ENCODE measurements at places on chromosomes 11 and 22.

DNA sequence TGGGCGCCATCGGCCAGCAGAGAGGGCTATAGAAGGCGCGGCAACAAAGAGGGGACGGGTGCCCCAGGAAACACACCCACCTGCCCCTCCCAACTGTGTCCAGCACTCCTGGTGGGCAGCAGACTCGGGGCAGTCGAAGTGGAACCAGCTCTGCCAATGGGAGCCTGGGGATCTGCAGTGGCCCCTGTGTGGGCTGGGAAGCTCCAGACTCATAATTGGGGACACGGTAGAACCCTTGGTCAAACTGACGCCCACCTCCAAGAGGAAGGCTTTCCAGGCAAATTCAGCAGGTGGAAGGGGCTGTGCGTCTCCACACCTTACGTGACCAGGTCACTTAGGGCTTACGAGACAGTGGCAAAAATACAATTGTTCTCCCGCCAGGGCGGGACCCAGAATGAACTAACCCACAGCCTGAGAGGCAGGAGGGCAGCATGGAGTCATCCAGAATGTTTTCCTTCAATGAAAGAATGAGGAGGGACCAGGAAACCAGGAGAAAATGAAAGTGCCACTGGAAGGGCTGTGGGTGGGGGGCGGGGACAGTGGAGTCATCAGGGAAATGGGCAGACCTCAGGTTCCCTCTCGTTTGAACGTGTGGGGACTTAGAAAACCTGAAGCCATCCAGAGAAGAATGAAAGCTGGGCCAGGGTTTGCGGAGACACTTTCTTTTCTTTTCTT is 53.2 kb upstream of the SHANK2 start:
- DNase-seq = no peak

- DNase-seq = no peak
Observed at GRCh38 chr22:42190274-42190673, 59.7 kb upstream of the CYP2D6 start.

DNA sequence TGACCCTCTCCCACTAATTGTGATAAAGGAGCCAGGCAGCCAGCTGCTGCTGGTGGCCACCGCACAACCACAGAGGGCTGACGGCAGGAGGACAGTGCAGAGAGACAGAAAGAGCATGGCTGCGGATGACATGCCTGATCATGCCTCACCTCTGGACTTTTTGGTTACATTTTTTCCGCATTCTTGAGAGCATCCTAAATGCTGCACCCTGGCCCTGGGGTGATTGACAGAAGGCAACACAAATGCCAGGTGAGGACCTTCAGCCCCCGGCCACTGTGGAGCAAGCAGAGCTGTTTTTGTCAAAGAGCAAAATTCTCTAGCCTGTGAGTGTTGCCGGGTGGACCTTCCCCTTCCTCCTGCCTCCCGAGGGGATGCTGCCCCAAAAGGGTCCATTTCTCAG is 78.5 kb downstream of the RPS6KA4 start:
- DNase-seq = no peak

- no peak for DNase-seq
Observed at GRCh38 chr11:117180020-117180419, 1.5 kb downstream of the SIDT2 start.

- DNase-seq = no peak
Observed at GRCh38 chr11:94708642-94709041, 59.5 kb upstream of the AMOTL1 start.

DNA sequence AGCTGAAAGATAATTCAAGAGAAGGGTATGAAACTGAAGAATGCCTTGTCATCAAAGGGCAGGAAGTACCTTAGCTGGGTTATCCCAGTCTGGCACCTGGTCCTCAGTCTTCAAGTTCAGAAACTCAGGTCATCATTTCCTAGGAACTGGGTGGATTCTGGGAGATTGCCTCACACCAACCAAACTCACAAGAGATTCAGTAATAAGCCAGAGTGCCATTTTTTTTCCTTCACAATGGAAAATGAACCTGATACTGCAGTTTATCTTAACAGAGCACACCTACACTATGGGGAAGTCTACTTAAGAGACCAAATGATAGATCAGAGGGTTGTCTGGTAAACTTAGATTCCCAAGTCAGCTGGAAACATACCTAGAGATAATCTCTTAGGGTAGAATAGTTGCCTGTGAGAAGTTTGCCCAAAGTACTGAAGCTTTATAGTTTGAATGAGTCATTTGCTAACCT is 3.8 kb upstream of the BUD13 start:
- DNase-seq = no peak

DNA sequence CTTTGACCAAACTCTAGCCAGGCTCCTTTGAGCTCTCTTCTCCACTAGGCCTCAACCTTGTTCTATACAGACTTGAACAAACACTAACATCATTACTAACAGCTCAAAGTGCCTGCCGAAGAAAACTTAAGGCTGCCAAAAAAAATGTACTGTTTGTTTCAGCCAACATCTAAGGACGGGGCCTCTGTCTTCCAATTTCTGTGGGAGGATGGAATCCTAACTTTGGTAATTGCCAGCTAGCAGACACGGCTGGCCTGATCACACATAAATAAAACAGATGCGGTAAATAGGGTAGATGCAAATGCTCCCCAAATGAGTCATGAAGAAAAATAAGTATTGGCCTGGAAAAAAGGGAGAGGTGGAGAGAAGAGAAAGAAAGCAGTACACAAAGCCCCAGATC is 394.3 kb downstream of the TMEM135 start:
- no peak for DNase-seq

GRCh38 chr11:128632141-128632791 is 44.9 kb upstream of the ETS1 start:
- DNase-seq = no peak

DNA sequence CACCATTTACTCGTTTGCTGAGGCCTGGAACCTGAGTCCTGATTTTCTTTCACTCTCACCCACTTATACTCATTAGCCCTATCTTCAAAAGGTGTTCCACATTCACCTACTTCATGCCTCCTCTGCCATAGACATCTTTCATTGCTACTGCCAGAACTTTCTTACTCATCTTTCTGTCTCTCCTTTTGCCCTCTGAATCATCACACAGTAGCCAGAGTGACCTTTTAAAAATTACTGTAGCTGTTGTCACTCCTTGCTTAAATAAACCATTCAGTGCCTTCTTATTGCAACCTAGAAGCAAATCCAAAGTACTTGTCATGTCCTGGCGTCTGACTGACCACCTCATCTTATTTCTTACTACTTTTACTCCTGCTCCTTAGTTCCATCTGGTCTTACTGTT is 38.2 kb downstream of the ATXN10 start:
- DNase-seq = no peak

- DNase-seq = no peak
Observed at GRCh38 chr11:69249311-69250185, 44.4 kb upstream of the MYEOV start.

DNA sequence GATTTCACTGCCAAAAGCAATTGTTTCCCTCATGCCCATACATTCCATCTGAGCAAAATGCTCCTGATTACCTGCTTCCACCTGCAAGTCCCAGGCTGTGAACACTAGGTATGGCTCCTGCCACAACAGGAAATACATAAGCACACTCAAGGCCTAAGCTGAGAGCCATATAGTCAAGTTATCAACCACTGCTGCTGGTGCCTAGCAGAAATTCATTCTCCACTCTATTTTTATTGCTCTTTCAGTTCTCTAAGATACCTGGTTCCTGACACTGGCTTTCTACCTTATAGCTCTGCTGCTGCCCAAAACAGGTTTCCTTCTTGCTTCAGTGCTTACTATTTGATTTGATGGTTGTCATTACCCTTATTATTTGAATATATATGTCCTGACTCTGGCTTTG is 31.6 kb downstream of the SLC36A4 start:
- DNase-seq = no peak

GRCh38 chr11:13958641-13959400 is 3.7 kb upstream of the SPON1 start:
- DNase-seq = no peak

GRCh38 chr11:20089796-20090653 is 70.2 kb downstream of the DBX1 start:
- peak; percentile 64 for DNase-seq

DNA sequence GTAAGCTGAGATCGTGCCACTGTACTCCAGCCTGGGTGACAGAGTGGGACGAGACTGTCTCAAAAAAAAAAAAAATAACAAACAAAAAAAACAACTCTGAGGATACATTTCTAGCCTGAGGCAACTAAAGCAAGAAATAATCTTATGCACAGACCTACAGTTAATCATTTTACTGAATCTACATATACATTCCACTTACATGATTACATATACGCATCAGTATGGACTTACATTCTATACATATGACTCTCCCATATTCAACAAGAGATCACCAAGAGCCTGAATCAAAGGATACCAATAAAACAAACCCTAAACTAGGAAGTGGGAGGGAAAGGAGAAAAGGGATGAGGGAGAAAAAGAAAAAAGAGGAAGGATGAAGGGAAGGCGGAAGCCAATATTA is 1.1 kb downstream of the ALG8 start:
- no peak for DNase-seq

DNA sequence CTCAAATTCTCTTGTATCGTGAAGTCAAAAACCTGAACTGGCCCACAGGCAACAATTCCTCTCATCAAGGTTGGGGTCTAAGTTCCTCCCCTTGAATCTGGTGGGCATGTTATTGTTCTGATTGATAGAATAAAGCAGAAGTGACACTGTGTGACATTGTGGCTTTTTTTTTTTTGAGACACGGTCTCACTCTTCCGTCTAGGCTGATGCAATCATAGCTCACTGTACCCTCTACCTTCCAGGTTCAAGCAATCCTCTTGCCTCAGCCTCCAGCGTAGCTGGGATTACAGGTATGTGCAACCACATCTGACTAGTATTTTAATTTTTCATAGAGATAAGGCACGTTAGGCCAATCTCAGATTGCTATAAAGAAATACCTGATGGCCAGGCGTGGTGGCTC is 8.9 kb upstream of the PELI3 start:
- DNase-seq = no peak

DNA sequence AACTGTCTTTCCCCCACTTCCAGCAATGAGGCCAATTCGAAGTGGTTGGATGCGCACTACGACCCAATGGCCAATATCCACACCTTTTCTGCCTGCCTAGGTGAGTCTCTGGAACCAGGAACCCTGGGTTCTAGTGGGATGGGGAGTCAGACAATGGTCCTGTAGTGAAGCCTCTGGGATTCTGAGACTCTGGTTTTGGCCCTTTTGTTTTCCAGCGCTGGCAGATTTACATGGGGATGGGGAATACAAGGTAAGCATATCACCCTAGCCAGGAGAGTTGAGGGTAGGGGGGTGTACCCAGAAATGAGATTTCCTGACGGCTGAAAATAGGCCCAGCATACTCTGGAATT is 530 bp downstream of the BBS1 start:
- no peak for DNase-seq

GRCh38 chr22:27420195-27420816 is 381.2 kb downstream of the MN1 start:
- peak; percentile 45 for DNase-seq

- DNase-seq = no peak
Observed at GRCh38 chr11:134164490-134165370, 59.0 kb downstream of the NCAPD3 start.

GRCh38 chr11:30811226-30811755 is 225.1 kb upstream of the MPPED2 start:
- DNase-seq = no peak

GRCh38 chr11:87019613-87020271 is 18.0 kb upstream of the TMEM135 start:
- no peak for DNase-seq

- DNase-seq = no peak
Observed at GRCh38 chr11:59200423-59200746, 12.3 kb downstream of the MPEG1 start.

DNA sequence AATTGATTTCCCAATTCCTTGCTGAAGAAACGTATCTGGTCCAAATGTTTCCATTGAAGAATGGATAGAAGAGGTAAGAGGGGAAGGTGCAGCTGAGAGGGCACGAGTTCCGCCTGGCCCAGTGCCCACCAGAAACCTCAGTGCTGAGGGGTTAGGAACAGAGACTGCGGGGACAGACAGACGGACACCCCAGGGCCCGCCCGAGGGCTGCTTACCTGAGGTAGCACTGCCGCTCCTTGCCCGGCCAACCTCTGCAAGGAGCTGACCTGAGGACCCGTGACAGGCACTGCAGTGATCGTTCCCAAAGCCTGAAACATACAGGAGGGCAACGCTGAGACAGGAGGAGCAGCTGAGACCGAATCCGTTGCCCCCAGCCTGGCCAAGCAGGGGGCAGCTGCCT is 89.6 kb downstream of the PHF21B start:
- no peak for DNase-seq

GRCh38 chr11:31958076-31958735 is 132.7 kb upstream of the RCN1 start:
- DNase-seq = peak; percentile 92

- peak; percentile 70 for DNase-seq
Observed at GRCh38 chr11:14189874-14190273, 169.1 kb downstream of the RRAS2 start.

- DNase-seq = no peak
Observed at GRCh38 chr11:15985860-15986139, 370.5 kb downstream of the SOX6 start.

GRCh38 chr22:25766418-25766817 is 24.4 kb downstream of the MYO18B start:
- no peak for DNase-seq

GRCh38 chr11:35166369-35167360 is 27.7 kb downstream of the CD44 start:
- no peak for DNase-seq

GRCh38 chr11:102780491-102780918 is at the start of gene MMP10:
Gene MMP10 (minus strand): TSS chr11:102780628. CDS start chr11:102780591, 37 bp downstream.
- DNase-seq = no peak

GRCh38 chr22:27507935-27508526 is 293.5 kb downstream of the MN1 start:
- DNase-seq = no peak

- no peak for DNase-seq
Observed at GRCh38 chr11:75576017-75576416, 14.0 kb downstream of the SERPINH1 start.

GRCh38 chr22:30425616-30426387 is at the start of gene MTFP1:
Gene MTFP1 (plus strand): TSS chr22:30425768. CDS start chr22:30425880, 112 bp downstream.
- peak; percentile 86 for DNase-seq

Measured in right cardiac atrium (tissue), 5 donors.